Midbrain (tissue), 1 donor: ENCODE measurements at places on chromosomes 5 and 9.

- DNase-seq, result no peak
Observed at GRCh38 chr5:86737579-86737978, 119.8 kb downstream of the COX7C start.

DNA sequence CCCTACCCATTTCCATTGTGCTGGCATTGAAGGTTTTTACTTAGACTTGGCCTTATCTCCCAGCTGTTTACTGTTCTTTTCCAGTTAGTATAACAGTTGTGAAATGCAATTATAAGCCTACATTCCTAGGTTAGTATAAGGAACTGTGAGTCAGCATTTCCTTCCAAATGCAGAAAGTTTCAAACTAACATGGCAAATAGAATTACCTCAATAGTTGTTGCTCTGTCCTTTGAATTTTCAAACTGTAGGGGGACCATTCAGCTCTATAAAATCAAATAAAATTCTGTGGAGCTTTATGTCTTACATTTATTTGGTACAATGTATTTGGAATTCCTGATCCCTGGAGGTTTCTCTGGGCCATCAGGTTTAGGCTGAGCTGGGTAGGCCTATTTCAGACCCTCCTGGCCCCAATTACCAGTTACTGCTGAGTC is 47.2 kb downstream of the ARHGEF28 start:
- no peak for DNase-seq

DNA sequence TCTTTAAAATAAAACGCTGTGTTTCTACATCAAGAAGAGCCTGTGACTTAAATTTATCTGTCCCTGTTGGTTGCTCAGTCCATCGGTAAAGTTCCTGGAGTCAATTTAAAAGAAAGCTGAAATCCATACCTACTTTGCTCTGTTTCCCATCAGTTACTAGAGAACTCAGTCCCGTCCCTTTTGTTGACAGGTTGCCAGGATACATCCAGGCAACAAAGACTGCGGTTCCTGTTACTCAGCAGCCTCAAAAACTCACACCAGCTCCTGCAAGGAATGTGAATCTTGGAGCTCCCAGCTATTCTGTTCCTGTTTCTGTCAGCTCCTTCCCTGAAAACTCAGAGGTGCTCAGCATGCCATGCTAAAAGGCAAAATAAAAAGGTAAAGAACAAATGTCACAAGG is at the start of gene ZNF474:
Gene ZNF474, plus strand, starts transcription at position 241 of the 400 bp plus-strand sequence. CDS start 22,445 bp downstream, outside the sequence.
- DNase-seq, result no peak

- no peak for DNase-seq
Observed at GRCh38 chr5:136145030-136145429, 12.4 kb downstream of the SMAD5 start.

DNA sequence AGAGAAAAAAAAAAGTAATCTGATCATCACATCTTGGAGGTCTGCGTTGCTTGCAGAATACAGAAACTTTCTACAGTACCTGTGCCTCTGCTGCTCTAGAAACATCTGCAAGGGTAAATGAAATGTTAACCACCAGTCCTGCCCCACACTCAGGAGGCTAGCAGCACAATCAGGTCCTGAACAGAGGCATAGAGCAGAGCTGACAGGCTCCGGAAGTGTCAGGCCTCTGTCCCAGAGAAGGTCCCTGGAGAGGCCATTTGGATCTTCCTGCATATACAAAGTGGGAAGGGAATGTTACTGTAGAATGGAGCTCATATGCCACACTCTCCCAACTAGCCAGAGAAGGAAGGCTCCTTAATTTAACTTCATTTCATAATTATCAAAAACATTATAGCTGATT is 7.2 kb downstream of the NRG2 start:
- DNase-seq, result no peak

GRCh38 chr5:76684756-76685519 is 31.0 kb upstream of the F2R start:
- DNase-seq, result no peak

- no peak for DNase-seq
Observed at GRCh38 chr5:4540375-4541173, 599.6 kb upstream of the ADAMTS16 start.

- peak; percentile 16 for DNase-seq
Observed at GRCh38 chr9:131227112-131227958, 49.0 kb downstream of the FAM78A start.

DNA sequence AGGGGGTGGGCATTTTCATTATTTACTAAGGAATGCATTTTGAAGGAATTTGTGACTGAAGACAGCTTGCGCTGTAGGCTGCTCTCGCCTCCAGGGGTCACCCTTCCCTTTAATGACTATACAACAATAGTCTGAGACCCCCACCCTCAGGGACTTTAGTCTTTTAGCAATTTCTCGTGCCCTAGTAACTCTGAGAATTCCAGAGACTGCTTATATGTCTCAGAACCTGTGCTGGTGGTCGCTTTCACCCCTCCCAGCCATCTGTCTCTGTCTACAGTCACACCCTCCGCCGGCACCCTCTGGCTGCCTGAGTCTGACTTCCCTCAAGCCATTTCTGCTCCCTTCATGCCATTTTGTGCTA is 671.4 kb downstream of the NR2F1-AS1 start:
- DNase-seq, result no peak

DNA sequence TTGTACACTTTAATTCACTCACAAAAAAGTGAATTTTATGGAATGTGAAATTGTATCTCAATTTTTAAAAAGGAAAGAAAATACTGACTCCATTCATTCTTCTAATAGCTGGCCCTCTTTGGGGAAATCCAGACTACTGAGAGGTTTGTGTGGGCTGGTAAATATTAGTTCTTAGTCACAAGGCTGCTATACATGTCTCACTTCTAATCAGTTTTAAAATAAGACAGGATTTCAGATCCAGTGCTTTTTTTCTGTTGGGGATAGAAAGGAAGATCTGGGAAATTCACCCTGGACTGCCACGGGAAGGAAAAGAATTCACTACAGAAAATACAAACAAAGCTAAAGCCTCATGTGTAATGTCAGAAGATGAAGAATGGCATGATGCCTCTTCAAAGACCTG is 32.7 kb upstream of the ADAMTSL1 start:
- DNase-seq, result no peak

DNA sequence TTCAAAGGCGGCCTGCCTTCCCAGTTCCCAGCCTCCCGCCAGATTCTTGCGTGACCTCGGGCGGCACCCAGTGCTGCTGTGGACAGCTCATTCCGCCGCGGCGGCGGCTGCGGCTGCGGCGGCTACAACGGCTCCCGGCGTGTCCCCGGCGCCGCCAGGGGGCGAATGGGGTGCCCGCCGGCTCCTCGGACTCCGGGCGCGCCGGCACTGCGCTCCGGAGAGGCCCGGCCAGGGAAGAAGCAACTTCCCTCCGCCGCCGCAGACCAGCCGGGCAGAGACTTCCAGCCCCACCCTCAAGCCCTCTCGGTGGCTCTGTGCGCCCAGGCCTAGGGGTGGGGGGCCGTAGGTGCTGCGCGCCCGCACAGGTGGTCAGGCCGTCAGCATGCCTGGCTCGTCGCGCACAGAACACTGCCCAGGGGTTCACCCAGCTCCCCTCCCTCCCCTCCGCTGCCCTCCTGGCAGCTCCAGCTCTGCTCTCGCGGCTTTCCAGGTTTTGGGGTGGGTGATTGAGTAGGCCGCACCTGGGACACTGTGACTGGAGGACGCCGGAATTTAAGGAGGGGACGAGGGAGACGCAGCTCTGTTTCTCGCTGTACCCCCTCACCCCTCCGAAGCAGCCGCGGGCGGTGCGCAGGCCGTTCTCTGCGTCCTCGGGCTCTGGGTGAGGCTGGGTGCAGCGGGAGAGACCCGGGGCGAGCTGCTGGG is 20.2 kb downstream of the IGIP start:
- peak; percentile 73 for DNase-seq

DNA sequence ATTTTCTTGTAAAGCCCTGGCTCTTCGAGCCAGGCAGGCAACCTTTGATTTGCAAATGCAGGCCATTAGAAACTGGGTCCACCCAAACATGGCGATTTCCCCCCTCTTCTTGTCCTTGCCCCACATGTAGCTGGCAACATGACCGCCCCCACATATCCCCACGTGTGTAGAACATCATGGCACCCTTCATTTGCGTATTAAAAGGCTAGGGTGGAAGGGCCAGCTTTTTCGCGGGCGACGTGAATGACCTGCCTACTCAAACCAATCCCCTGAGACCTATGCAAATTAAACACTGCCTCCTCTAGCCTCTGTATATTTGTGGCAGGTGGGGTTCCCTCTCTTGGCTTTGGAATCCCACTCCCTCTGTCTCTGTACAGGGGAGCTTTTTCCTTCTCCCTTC is 107.0 kb upstream of the CLINT1 start:
- DNase-seq, result no peak

- DNase-seq, result no peak
Observed at GRCh38 chr9:136920069-136920468, 24.5 kb downstream of the FBXW5 start.

GRCh38 chr5:42876375-42876844 is 64.7 kb upstream of the SELENOP start:
- DNase-seq, result peak; percentile 48

- no peak for DNase-seq
Observed at GRCh38 chr5:147760086-147760875, 22.2 kb downstream of the JAKMIP2 start.

DNA sequence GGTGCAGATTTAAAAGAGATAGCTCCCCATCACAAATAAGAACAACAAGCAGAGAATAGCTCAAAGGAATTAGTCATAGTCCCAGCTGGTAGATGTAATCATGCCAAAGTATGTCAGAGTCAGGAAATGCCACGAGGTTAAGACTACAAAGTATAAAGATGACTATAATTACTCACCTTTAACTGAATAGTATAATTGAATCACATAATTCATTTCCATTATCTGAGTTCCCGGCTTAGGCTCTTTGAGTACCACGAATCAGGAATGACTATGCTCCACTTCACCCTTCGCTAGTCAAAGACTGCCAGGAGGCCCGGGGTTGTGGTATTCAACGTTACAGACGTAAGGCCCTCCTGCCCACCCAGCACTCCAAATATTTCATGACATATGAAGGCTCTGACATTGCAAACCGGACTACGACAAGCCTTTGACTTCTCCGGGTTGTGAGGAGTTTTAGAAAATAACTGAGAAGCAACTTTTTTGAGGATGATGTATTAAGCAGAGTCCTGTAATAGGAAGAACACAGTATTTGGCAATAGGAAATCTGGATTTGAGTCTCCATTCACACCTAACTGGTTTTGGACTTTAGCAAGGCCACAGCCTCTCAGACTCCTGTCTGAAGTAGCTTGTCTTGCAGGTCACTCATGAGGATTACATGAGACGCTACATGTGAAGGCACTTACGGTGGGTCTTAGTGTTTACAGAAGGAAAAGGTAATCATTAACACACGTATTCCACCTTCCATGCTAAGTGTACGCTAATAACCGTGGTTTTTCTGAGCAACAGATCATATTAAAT is 64.6 kb downstream of the ENC1 start:
- no peak for DNase-seq

GRCh38 chr9:129703667-129704355 is 38.4 kb downstream of the PRRX2 start:
- DNase-seq, result no peak

DNA sequence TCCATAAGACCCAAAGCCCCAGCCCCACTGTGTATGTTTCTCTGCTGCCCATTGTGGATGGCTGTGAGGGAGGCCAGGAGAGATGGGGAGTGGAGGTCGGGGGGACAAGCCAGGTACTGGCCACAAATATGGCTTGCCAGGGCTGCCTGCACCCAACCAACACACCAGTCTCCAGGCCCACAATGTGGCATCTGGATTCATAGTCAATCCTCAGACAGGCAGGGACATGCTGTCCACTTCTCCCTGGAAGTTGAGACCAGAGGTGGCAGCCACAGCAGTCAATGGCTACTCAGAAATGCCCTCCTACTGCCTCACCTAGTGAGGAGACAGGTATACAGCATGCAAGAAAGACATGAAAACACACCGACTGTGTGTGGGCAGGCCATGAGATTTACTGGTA is 61.2 kb upstream of the SLC25A51 start:
- no peak for DNase-seq

DNA sequence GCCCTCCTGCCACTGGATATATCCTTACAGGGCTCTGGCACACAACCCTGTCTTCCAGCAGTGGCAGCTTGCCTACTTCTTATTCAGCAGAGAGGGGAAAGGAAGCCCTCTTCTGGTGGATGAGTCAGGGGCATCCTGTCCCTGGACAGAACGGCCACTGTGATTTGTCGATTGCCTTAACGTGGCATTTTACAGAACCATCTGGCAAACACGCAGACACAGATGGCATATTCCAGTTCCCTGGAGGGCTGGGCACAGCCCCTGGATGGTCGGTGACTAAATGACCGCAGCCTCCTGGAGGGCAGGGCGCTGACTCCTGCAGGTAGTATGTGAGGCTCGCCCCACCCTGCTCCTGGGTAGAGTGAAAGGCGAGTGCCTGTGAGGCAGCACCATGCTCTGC is 62.1 kb downstream of the DCP2 start:
- no peak for DNase-seq

- no peak for DNase-seq
Observed at GRCh38 chr9:107308461-107308860, 25.4 kb downstream of the RAD23B start.

DNA sequence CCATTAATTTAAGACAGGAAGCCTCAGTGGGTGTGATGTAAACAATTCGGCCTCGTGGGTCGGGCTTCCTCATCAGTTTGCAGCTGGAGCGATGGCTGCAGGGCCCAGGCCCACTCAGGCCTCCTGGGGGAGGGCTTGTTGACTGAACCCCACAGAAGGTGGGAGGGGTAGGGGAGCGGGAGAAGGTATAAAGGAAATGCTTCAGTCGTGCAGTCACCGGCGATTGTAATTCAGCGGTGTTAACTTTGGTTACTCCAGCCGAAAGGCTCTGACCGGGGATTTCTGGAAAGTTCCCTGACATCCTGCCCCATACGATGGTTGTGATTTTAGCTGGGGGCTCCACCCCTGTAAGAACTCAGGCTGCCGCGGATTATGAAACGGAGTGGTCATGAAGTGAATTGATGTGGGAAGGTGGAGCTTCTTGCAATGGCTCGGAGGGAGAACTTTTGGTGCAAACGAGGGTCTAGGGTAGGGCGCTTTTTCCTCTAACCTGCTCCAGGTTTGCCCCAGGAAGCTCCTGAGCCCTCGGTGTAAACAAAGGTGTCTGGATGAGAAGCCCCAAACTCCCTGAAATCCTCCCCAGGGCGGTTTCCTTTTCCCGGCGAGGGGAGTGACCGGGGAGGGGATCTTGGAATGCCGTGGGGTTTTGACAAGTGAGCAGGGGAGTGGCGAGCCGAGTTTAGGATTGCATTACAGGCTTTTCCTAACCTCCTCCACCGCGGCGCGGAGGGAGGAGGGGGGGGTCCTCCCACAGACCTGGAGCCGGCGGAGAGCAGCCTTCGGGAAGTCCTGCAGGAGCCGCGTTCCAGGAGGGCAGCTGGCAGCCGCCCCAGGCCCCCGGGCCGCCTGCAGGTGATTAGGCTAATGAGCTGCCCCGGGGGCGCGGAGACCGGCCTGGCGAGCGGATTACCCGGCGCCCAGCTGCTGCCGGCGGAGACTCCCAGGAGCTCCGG is 215.5 kb downstream of the PDZD2 start:
- peak; percentile 46 for DNase-seq

GRCh38 chr5:31556461-31556860 is 24.4 kb downstream of the C5orf22 start:
- DNase-seq, result no peak

DNA sequence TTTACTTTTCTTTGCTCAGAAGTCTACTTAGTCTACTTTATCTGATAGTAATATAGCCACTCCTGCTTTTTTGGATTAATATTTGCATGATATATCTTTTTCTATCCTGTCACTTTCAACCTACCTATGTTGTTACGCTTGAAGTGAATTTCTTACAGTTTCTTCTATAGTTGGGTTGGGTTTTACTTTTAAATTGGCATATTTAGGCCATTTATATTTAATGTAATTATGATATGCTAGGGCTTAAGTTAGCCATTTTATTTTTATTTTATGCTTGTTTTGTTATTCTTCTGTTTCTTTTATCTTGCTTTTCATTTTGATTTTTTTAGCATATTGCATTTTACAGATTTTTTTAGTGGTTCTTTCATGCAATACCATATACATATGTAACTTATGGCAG is 164.7 kb downstream of the AOPEP start:
- DNase-seq, result no peak
